Tibial artery (tissue), 4 donors: ENCODE measurements at places on chromosomes 3 and 15.
A peak's percentile ranks its signal among the peaks of the same experiment; 100 is the strongest.

GRCh38 chr3:23762759-23763477 is 42.8 kb upstream of the UBE2E1 start:
- H3K27ac ChIP-seq, result no peak overlapping the region
- H3K4me1 ChIP-seq, result no peaks in the 10 kb centered on the region
- no peak for DNase-seq
- peak overlapping the region; percentile 38 for H3K4me3 ChIP-seq
- H3K36me3 ChIP-seq, result no peaks in the 10 kb centered on the region

GRCh38 chr3:195186041-195186709 is 84.8 kb downstream of the XXYLT1 start:
- H3K4me1 ChIP-seq, result no peaks in the 10 kb centered on the region
- no peaks in the 10 kb centered on the region for H3K27me3 ChIP-seq
- DNase-seq, result no peak
- no peak overlapping the region for H3K27ac ChIP-seq
- H3K4me3 ChIP-seq, result no peak overlapping the region

GRCh38 chr3:3503411-3503810 is 295.8 kb upstream of the LRRN1 start:
- H3K4me3 ChIP-seq, result no peak overlapping the region
- no peaks in the 10 kb centered on the region for H3K4me1 ChIP-seq
- H3K36me3 ChIP-seq, result no peaks in the 10 kb centered on the region
- DNase-seq, result no peak

GRCh38 chr15:23572844-23573243 is 7.4 kb downstream of the MKRN3 start:
- H3K36me3 ChIP-seq, result no peaks in the 10 kb centered on the region
- H3K4me3 ChIP-seq, result no peak overlapping the region

GRCh38 chr15:57370929-57371328 is 5.4 kb upstream of the CGNL1 start:
- H3K4me3 ChIP-seq, result no peak overlapping the region
- H3K27ac ChIP-seq, result no peak overlapping the region
- DNase-seq, result no peak
- H3K4me1 ChIP-seq, result no peaks in the 10 kb centered on the region

- no peak overlapping the region for H3K4me3 ChIP-seq
- no peaks in the 10 kb centered on the region for H3K27me3 ChIP-seq
- DNase-seq, result no peak
Measured at GRCh38 chr15:39099524-39099923, 481.4 kb upstream of the THBS1 start.

GRCh38 chr3:8548502-8549275 is 47.1 kb downstream of the LMCD1 start:
- no peak for DNase-seq
- H3K4me1 ChIP-seq, result peaks cover 3% of the 10 kb centered on the region
- no peak overlapping the region for H3K4me3 ChIP-seq
- H3K36me3 ChIP-seq, result peaks cover 86% of the 10 kb centered on the region
- peak overlapping the region; percentile 76 for H3K27ac ChIP-seq

- no peak overlapping the region for H3K4me3 ChIP-seq
- DNase-seq, result no peak
- no peaks in the 10 kb centered on the region for H3K4me1 ChIP-seq
- no peak overlapping the region for H3K27ac ChIP-seq
- no peaks in the 10 kb centered on the region for H3K27me3 ChIP-seq
Measured at GRCh38 chr3:79167651-79168416, 600.0 kb downstream of the ROBO1 start.

GRCh38 chr15:101064795-101065569 is 145.8 kb downstream of the LRRK1 start:
- no peak overlapping the region for H3K4me3 ChIP-seq
- no peak for DNase-seq
- H3K27ac ChIP-seq, result no peak overlapping the region
- peaks cover 16% of the 10 kb centered on the region for H3K36me3 ChIP-seq
- no peaks in the 10 kb centered on the region for H3K27me3 ChIP-seq

GRCh38 chr3:195117978-195118581 is 152.9 kb downstream of the XXYLT1 start:
- H3K36me3 ChIP-seq, result no peaks in the 10 kb centered on the region
- no peaks in the 10 kb centered on the region for H3K4me1 ChIP-seq
- no peak overlapping the region for H3K4me3 ChIP-seq
- no peaks in the 10 kb centered on the region for H3K27me3 ChIP-seq

- H3K36me3 ChIP-seq, result no peaks in the 10 kb centered on the region
- H3K27ac ChIP-seq, result no peak overlapping the region
- DNase-seq, result no peak
Measured at GRCh38 chr15:29051422-29051821, 165.6 kb downstream of the APBA2 start.

- H3K27me3 ChIP-seq, result no peaks in the 10 kb centered on the region
- no peak overlapping the region for H3K4me3 ChIP-seq
- no peaks in the 10 kb centered on the region for H3K4me1 ChIP-seq
- no peak overlapping the region for H3K27ac ChIP-seq
- peaks cover 81% of the 10 kb centered on the region for H3K36me3 ChIP-seq
Measured at GRCh38 chr15:34942363-34942762, 27.2 kb downstream of the AQR start.

DNA sequence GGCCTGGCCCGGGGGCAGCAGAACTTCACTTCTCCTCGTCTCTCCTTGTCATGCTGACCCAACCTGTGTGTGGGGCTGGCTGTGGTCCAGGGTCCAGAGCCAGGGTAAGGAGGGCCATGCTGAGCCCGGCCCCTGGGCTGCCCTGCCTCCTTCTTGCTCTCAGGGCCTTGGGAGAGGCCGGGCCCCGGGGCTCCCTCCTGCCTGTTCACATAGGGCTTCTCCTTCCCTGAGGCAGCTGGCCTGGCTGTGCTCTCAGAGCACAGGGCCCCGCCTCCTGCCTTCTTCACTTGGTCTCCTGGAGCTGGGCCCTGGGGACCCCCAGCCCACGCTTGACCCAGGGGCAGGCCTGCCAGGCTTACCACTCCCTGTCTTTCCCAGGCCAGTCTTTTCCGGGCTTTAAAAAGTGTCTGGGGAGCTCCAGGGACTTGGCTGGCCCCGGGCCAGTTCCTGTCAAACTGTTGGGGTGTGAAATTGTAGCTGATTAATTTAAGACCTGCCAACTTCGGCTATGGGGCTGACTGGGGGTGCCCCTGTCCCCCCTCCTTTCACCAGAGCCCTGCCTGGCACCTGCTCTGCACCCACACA is 11.8 kb downstream of the PLXNA1 start:
- H3K27me3 ChIP-seq, result no peaks in the 10 kb centered on the region
- no peak overlapping the region for H3K4me3 ChIP-seq
- DNase-seq, result no peak
- peaks cover 11% of the 10 kb centered on the region for H3K4me1 ChIP-seq
- peak overlapping the region; percentile 75 for H3K27ac ChIP-seq
- H3K36me3 ChIP-seq, result peaks cover 31% of the 10 kb centered on the region

GRCh38 chr3:37622999-37623883 is 238.4 kb upstream of the CTDSPL start:
- H3K27me3 ChIP-seq, result no peaks in the 10 kb centered on the region
- peak overlapping the region; percentile 15 for H3K27ac ChIP-seq
- H3K36me3 ChIP-seq, result no peaks in the 10 kb centered on the region
- peak overlapping the region; percentile 13 for H3K4me3 ChIP-seq

DNA sequence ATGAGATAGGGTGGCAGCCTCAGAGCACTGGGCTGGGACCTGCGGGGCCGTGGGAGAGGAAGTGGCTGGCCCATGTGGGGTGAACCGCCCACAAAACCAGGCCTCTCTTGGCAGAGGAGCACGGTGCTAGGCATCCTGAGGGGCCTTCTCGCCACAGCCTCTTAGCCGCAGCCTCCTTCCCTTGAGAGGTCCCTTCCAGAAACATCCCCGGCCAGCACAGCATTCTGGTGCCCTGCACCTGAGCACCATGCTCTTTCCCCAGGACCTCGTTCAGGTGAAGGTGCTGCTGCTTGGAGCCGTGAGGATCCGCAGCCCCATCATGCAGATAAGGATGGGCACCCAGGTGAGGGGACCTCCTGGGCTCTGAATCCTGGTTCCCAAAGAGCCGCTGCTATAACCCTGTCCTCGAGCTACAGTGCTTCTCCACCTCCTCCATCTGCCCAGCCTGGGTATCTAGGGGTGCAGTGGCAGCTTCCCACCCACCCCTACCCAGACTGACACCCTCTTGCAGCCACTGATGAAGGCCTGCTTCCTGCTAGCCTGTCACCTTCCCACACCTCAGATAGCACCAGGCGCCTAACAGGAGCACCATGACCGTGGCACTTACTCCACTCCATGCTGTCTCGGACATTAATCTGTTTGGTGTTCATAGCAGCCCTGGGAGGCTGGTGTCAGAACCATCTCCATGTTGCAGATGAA is 11.2 kb upstream of the TXNRD3 start:
- H3K4me1 ChIP-seq, result no peaks in the 10 kb centered on the region
- H3K4me3 ChIP-seq, result no peak overlapping the region
- H3K36me3 ChIP-seq, result no peaks in the 10 kb centered on the region
- no peaks in the 10 kb centered on the region for H3K27me3 ChIP-seq
- no peak for DNase-seq

GRCh38 chr3:41715376-41715775 is 246.5 kb downstream of the ULK4 start:
- no peaks in the 10 kb centered on the region for H3K4me1 ChIP-seq
- no peak overlapping the region for H3K27ac ChIP-seq
- no peaks in the 10 kb centered on the region for H3K36me3 ChIP-seq
- no peaks in the 10 kb centered on the region for H3K27me3 ChIP-seq

GRCh38 chr3:59580996-59581395 is 531.2 kb upstream of the CFAP20DC start:
- H3K4me3 ChIP-seq, result no peak overlapping the region
- no peak for DNase-seq
- no peaks in the 10 kb centered on the region for H3K27me3 ChIP-seq
- no peak overlapping the region for H3K27ac ChIP-seq
- H3K4me1 ChIP-seq, result no peaks in the 10 kb centered on the region

GRCh38 chr3:58188173-58188564 is 22.6 kb downstream of the DNASE1L3 start:
- H3K4me3 ChIP-seq, result no peak overlapping the region
- no peaks in the 10 kb centered on the region for H3K36me3 ChIP-seq
- no peak overlapping the region for H3K27ac ChIP-seq
- DNase-seq, result no peak
- no peaks in the 10 kb centered on the region for H3K27me3 ChIP-seq

- no peaks in the 10 kb centered on the region for H3K4me1 ChIP-seq
- no peaks in the 10 kb centered on the region for H3K27me3 ChIP-seq
- DNase-seq, result peak; percentile 43
- no peak overlapping the region for H3K4me3 ChIP-seq
- H3K36me3 ChIP-seq, result peaks cover 49% of the 10 kb centered on the region
Measured at GRCh38 chr3:45677033-45677446, 12.2 kb upstream of the SACM1L start.

DNA sequence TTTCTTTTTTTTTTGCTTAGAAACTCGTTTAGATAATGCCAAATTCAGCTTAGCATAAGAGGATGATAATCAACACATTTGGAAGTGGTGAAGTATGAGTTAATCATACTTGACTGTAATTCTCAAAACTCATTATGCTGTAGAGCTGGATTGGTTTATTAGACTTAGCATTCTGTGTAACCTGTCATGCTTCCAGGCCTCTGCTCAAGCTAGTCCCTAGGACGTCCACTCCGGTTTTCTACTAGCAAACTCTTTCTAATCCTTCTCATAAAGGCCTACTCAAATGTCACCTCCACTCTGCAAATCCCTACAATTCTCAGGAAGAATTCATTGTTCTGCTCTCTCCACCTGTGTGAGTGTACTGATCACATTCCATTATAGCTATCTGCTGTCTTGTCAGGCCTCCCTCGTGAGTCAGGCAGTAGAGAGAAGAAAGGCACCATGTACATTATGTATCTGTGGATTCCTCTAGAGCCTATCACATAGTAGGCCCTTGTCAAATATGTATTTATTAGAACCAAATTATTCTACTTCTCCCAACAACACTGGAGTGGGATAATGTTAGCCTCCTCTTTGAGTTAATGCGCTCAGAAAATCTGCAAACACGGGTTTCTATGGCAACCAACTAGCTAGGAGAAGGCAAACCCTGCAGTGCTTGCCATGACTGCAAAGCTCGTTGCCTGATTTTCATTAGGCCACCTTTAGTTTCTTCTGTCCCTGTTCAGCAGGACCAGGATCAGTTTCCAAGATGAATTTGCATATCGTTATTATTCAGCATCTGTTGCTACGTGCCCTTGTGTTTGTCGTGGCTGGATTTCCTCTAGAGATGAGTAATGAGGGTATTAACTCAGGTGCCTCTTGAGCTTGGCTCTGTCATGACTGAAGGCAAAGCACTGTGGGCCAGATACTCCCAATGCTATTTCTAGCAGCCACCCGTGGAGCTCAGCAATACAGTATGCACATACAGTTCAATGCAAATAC is 30.7 kb downstream of the ATP13A5 start:
- no peaks in the 10 kb centered on the region for H3K36me3 ChIP-seq
- DNase-seq, result no peak

GRCh38 chr3:5197470-5198312 is 10.2 kb downstream of the EDEM1 start:
- no peak for DNase-seq
- no peak overlapping the region for H3K27ac ChIP-seq
- peaks cover 3% of the 10 kb centered on the region for H3K36me3 ChIP-seq
- H3K4me1 ChIP-seq, result peaks cover 15% of the 10 kb centered on the region
- no peaks in the 10 kb centered on the region for H3K27me3 ChIP-seq
- H3K4me3 ChIP-seq, result no peak overlapping the region

DNA sequence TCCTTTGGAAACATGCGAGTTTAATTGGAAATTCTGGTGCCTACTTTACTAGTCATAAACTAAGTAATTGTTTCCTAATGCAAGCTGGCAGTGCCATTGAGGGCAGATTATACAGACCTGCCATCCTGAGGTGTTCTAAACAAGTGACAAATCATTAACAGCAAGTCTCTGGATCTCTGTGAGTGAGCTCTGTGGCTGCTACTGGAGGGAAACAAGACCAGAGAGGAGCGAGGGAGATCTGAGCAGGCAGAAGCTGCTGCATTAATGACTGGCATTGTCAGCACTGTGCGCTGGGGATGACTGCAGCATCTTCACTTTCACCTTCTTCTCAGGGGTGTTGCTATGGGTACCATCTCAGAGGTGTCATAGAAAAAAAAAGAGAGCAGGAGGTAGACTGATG is 308.4 kb upstream of the DPH6 start:
- H3K4me1 ChIP-seq, result no peaks in the 10 kb centered on the region
- H3K27me3 ChIP-seq, result no peaks in the 10 kb centered on the region
- no peaks in the 10 kb centered on the region for H3K36me3 ChIP-seq
- H3K4me3 ChIP-seq, result no peak overlapping the region
- DNase-seq, result no peak

DNA sequence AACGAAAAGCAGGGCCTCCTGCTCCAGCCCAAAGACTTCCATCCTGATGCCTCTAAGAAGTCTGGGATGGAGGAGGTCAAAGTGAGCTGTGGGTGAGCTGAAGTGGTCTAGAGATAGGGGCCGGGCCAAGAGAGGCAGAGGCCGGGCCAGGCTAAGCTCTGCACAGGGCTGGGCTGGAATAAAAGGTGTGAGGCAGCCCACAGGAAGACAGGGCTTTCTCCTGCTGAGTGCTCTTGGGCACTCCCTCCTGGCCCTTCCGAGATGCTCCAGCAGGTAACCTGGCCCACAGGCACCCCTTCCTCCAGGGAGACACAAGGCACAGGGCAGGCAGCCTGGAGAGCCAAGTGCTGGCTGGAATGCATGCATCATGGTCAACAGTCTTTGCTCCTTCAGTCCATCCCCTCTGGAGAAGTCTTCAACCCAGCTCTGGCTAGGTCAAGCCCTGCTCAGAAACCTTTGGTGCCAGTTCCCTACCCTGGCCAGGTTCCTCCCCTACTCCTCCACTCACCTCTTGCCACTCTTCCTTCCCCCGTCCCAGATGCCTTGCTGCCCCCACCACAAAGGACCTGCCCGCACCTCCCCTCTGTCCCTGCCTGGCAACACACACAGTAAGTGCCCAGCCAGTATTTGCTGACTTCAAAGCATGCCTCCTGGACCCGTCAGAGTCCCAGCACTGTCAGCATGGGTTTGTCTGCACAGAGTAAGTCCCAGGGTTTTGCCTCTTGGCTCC is 93.6 kb downstream of the SEC22A start:
- no peaks in the 10 kb centered on the region for H3K4me1 ChIP-seq
- H3K4me3 ChIP-seq, result no peak overlapping the region
- H3K27ac ChIP-seq, result no peak overlapping the region
- DNase-seq, result no peak
- H3K36me3 ChIP-seq, result peaks cover 90% of the 10 kb centered on the region
